ENCODE measurements at places on chromosomes 5 and 9. TPM values are rescaled to one million over a fixed set of nuclear protein-coding genes. Genes with fewer than 3 reads are reported as not detected.

The TMEM252 gene
- total RNA-seq = not detected

The ACSL6 gene
- total RNA-seq = 4.5 TPM

The CANX gene
- total RNA-seq = 542 TPM

The APBA1 gene
- 1.9 TPM for total RNA-seq

The PTGES gene
- total RNA-seq = 1.1 TPM

The THBS4 gene
- 464 TPM for total RNA-seq

Data from cardiac septum (tissue), 1 donor.